ENCODE measurements at places on chromosomes 12 and 14. TPM values are rescaled to one million over a fixed set of nuclear protein-coding genes. Genes with fewer than 3 reads are reported as not detected.

The SELPLG gene
- 0.48 TPM for total RNA-seq

The RFLNA gene
- not detected for total RNA-seq

The IFI27 gene
- 0.83 TPM for total RNA-seq

The KRT3 gene
- not detected for total RNA-seq

The SLC10A1 gene
- not detected for total RNA-seq

The MYF6 gene
- not detected for total RNA-seq

The RERG gene
- not detected for total RNA-seq

The TCL1A gene
- total RNA-seq = not detected

The GNG2 gene
- 6.8 TPM for total RNA-seq

The AQP2 gene
- not detected for total RNA-seq

The RTN1 gene
- total RNA-seq = 0.17 TPM

The C12orf54 gene
- total RNA-seq = 1.5 TPM

The FOXN4 gene
- total RNA-seq = not detected

The UBE3B gene
- 31.2 TPM for total RNA-seq

The IL22 gene
- not detected for total RNA-seq

The ALDH2 gene
- 0.38 TPM for total RNA-seq

The CIDEB gene
- total RNA-seq = 1.4 TPM

The CACNA1C gene
- total RNA-seq = 11.0 TPM

The TTC7B gene
- total RNA-seq = 29.3 TPM

The DNAI7 gene
- total RNA-seq = 0.50 TPM

The GCH1 gene
- total RNA-seq = 11.7 TPM

The KRT72 gene
- total RNA-seq = not detected

The MAP1LC3B2 gene
- 1.5 TPM for total RNA-seq

The RNF212B gene
- total RNA-seq = not detected

The TBC1D30 gene
- total RNA-seq = 0.59 TPM

The IFNG-AS1 gene
- total RNA-seq = not detected

The REM2 gene
- total RNA-seq = 0.40 TPM

The ADCY6 gene
- 30.5 TPM for total RNA-seq

Measured in mammary epithelial cell (primary cell).